Renal cortical epithelial cell (primary cell): ENCODE measurements at places on chromosomes 16 and 17.

DNA sequence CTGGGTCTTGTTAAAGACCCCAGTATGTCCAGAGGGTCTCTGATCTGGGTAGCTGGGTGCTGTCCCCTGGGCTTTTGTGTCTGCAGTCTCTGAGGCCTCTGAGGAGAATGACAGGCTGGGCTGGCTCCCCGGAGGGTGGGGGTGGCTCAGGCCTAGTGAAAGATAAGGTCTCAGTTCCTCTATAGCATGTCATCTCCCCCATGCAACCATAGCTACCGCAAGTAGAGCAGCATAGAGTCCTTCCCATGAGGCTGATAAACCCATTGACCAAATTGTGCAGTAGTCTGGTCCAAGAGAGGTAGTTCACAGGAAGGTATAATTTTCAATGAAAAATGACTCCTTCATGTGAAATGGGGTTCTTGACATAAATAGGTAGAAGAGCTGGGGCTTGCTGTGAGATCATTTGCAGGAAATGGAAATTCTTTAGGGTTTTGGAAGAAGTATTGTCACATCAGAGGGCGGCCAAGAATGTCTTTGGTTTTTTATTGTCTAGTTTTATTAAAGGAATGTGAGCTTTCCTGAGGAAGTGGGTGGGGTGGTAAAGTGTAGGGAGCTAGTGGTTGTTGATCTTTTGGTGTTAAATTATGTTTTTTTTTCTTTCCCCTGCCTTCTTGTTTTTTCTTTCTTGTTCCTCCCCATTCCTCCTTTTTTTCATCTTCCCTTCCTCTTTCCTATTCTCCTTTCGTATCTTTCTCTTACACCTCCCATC lies 21.0 kb downstream of the SLC7A6OS start:
- no peak for DNase-seq

- DNase-seq, result no peak
Observed at GRCh38 chr16:27464626-27465482, 62.9 kb downstream of the IL21R start.

DNA sequence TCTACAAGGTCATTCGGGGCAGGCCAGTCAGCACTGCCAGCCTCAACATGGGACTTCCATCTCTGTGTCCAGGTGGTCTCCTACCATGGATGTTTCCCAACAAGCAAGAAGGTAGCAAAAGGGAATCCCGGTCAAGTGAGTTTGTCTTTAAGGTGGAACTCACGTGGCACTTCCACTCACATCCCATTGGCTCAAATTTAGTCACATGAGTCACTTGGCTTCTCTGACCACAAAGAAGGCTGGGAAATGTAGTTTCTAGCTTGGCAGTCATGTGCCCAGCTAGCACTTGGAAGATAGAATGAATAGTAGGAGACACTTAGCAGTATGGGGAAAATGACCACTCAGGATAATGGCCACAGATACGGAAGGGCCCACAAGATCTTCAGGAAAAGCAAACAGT lies 106.6 kb downstream of the AIPL1 start:
- no peak for DNase-seq

GRCh38 chr16:76819226-76819916 lies 371.6 kb upstream of the MON1B start:
- DNase-seq, result no peak

DNA sequence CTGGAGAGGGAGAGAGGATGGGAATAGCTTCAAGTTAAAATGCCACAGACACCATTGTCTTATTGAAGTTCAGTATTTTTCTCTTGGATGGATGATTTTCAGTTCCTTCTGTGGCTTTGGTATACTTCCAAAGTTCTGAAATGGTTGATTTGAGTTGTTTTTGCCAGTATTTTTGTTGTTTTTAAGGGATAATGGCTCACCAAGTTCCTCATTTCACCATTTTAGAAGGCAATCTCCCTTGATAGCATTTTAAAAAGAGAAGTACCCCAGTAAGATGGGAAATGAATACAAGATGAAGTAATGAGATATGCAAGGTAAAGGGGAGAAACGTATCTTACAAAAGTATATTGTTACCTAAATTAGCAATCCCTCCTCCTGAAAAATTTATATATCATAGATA lies 18.5 kb upstream of the SPDYE4 start:
- no peak for DNase-seq

DNA sequence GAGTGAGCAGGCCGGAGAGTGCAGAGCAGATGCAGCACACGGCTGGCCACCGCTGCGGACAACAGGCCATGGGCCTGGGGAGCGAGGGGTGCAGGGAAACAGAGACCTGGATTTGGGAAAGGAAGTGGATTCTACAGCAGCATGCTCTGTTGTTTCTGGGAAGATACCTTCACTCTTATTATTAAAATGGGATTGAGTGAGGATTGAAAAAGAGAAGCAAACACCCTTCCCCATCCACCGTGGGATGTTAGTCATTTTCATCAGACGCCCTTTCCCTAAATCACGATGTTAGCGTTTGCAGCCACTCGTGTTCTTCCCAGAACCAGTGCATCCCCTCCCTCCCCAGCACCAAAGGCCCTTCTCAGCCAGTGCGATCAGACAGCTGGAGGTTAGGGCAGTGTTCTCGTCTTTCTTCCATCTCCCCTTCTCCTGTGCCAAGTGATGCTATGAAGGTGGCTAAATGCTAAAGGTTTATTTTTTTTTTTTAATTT lies 196.5 kb upstream of the CHMP6 start:
- no peak for DNase-seq

GRCh38 chr17:69575346-69575761 lies 160.9 kb downstream of the MAP2K6 start:
- peak; percentile 89 for DNase-seq

- no peak for DNase-seq
Observed at GRCh38 chr17:77566566-77567138, 391.9 kb upstream of the TNRC6C start.

- DNase-seq, result no peak
Observed at GRCh38 chr16:75203096-75203495, 3.9 kb downstream of the CTRB2 start.
